ENCODE measurements at places on chromosomes 6 and 20. TPM values are rescaled to one million over a fixed set of nuclear protein-coding genes. Genes with fewer than 3 reads are reported as not detected.

Gene SAMD5
- total RNA-seq: 0.29 TPM

Gene ZNF311
- total RNA-seq: 0.68 TPM

Gene GFOD1
- 6.1 TPM for total RNA-seq

Gene SLC12A5
- 8.7 TPM for total RNA-seq

Gene SLC2A10
- total RNA-seq: 9.9 TPM

Gene IL20RA
- total RNA-seq: 0.74 TPM

Gene WFDC13
- not detected for total RNA-seq

Gene MYB
- 5.8 TPM for total RNA-seq

Gene VWA7
- total RNA-seq: 2.5 TPM

Gene ADIG
- not detected for total RNA-seq

Gene SLC35F1
- total RNA-seq: 4.0 TPM

Gene GINS1
- 74.3 TPM for total RNA-seq

Gene HEY2
- 6.6 TPM for total RNA-seq

Gene GGT7
- total RNA-seq: 38.6 TPM

Gene WFDC5
- total RNA-seq: not detected

Gene CRIP3
- 15.3 TPM for total RNA-seq

Gene SLC17A3
- not detected for total RNA-seq

Gene OR2J3
- total RNA-seq: not detected

Gene MRS2
- 85.8 TPM for total RNA-seq

Gene PTPRA
- total RNA-seq: 47.8 TPM

Gene STMND1
- total RNA-seq: not detected

Gene RRBP1
- 89.8 TPM for total RNA-seq

Gene GRM1
- 0.07 TPM for total RNA-seq

Gene SLC32A1
- total RNA-seq: 0.24 TPM

Gene OXT
- total RNA-seq: 0.64 TPM

Gene BAG2
- total RNA-seq: 8.4 TPM

Gene CDC5L
- 34.6 TPM for total RNA-seq

Gene HLA-DPA1
- total RNA-seq: 2.6 TPM

Data from H9 (cell line).